ENCODE measurements at places on chromosomes 6 and 20.

DNA sequence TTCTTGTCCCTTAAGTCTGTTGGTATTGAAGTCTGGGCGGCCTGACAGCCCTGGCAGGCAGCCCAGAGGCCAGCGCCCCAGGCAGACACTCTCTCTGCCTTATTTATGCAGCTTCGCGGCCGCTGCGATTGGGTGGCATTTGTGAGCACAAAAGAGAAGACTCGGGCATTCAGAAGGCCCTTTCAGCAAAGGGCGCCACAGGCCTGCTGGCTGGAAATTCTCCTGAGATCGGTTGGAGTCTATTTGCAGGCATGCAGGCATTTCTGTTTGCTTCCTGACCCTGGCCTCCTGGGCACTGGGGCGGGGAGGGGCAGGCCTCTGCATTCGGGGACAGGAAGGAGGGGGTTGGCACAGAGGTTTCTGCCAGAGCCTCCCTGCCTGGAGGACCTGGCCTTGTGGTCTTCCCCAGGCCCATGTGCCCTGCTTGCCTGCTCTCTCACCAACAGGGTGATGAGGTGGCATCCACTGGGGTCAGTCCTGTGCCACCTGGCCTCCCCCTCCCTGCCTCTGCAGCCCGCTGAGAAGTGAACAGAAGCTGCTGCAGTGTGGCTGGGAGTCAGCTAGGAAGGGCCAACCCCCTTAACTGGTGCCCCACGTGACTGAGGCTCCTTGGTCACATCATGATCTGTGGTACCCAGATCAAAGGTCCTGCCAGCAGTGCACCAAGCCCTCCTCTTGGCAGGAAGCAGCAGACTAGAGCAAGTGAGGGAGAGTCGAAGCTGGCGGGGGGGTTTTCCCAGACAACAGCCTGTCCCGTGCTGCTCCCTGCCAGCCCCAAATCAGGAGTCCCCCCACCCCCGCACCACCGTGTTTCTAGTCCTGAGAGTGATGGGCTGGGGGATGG lies 16.6 kb upstream of the CCDC167 start:
- DNase-seq: no peak

DNA sequence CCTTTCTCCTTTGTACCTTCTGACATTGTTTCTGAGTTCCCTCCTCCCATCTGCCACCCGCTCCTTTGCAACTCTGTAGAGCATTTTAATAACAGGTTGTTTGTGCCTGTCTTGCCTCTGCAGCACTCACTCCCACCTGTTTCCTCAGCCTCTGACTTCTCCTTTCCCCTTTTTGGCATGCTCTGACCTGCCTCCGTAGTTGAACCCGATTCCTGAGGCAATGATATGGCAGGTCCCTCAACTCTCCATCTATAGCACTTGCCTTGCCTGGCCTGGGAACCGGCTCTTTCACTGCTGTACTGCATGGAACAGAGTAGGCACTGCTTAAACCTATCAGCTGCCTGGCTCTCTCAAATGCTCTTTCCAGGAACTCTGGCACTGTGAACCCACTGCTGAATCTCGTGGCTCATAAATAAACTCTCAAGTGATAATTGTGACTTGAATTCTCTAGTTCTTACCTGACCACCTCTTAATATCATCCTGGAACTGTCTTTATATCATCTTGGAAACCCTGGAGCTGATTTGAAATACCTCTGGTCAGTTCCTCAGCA lies 50.3 kb downstream of the UTRN start:
- DNase-seq: no peak

DNA sequence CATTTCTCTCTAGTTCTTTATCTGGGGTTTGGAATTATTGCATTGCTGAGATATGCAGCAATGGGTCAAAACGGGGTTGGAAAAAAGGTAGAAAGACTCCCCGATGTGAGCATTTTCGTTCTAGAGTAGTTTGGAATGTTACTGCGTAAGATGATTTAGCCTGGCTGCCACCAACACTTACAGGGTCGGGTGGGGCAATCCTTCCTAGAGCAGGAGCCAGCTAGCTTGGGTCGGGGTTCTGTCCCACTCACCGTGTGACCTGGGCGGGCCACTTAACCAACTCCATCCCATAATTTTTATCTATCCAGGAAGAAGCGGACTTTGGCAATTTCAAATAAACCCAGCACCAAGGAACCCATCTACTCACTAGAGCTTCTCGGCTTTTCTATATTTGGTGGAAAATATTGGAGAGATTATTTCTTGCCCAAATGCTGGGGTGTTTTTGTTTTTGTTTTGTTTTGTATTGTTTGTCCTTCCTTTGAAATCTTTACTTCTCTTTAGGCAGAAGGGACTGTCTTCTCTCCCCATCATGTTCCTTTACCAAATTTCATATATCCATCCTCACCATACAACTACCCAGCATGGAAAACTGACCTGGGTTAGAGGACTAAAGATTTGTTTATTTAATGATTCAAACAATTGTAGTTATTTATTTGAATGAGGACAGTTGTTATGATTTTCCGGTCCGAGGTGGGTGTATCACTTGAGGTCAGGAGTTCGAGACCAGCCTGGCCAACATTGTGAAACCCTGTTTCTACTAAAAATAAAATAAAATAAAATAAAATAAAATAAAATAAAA lies 72.4 kb downstream of the GPX5 start:
- DNase-seq: no peak

DNA sequence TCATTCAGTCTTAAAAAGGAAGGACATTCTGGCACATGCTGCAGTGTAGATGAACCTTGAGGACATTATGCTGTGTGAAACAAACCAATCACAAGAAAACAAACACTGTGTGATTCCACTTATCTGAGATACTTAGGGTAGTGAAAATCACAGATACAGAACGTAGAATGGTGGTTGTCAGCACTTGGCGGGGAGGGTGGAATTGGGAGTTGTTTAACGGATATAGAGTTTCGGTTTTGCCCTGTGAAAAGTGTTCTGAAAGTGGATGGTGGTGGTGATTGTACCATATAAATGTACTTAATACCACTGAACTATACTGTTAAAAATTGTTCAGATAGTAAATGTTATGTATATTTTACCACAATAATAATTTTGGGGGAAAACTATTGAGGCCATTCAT lies 18.4 kb downstream of the KAT14 start:
- DNase-seq: no peak
